ENCODE measurements at places on chromosomes 2 and 18. TPM values are rescaled to one million over a fixed set of nuclear protein-coding genes. Genes with fewer than 3 reads are reported as not detected.
A peak's percentile ranks its signal among the peaks of the same experiment; 100 is the strongest.

DNA sequence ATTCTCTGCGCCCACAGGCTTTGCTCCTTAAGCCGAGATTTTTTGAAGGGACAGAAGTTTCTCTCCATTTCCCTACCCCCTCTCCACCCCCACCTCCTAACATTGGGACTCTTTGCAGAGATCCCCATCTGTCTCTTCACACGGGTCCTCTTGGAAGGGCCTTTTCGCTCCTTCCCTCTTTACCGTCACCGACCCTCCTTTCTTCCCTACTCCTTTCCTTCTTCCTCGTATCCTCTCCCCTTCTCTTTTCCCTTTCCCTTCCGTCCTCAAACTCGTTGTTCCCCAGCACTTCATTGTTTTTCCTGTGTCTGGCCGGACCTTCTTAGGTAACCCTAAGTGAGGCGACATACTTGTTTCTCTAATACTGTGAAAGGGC is 660 bp downstream of the COPS7B start:
- DNase-seq: no peak

DNA sequence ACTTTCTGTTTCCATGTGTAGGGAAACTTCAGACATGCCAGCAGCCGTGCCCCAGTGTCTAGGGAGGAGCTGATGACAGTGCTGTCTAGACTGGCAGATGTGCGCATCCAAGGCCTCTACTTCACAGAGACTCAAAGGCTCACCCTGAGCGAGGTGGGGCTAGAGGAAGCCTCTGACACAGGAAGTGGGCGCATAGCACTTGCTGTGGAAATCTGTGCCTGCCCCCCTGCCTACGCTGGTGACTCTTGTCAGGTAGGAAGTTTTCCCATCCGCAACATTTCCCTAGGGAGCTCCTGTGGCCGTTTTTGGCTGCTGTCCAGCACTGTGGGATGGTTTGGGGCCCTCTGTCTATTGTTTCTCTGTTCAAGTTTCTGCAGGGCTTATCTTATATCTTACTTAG is 143.1 kb upstream of the TTC39C start:
- no peak for DNase-seq

Gene OR6B2
- total RNA-seq: not detected

- peak; percentile 50 for DNase-seq
These were observed 12.7 kb upstream of the FHOD3 start for GRCh38 chr18:36284671-36285295.

- DNase-seq: no peak
These were observed 312.1 kb upstream of the CHST9 start for GRCh38 chr18:27497246-27497645.

DNA sequence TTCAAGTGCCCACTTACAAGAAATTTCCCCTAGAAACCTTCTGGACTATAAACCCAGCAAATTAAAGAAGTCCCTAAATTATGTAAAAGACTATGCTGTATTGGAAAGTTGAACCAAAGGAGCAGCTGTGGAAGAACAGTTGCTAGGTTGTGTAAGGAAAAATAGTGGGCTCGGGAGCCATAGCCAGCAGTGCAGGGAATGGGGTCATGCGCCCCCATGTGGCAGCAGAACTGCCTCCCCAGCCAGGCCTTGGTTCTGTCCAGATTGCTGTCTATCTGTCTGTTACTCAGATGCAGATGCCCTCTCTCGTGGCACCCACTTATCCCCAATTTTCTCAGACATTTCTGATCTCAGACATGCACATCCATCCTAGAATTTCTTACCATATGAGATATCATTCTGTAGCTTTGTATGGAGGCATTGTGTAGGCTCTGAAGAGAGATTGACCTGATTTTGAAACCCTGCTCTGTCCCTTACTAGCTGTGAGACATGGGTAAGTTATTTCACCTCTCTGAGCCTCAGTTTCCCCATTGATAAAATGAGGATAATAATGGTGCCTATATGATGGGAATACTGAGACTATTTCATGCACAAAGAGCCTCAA is 258.3 kb downstream of the SS18 start:
- peak; percentile 21 for DNase-seq

GRCh38 chr2:158996378-158996993 is 28.0 kb downstream of the TANC1 start:
- no peak for DNase-seq

DNA sequence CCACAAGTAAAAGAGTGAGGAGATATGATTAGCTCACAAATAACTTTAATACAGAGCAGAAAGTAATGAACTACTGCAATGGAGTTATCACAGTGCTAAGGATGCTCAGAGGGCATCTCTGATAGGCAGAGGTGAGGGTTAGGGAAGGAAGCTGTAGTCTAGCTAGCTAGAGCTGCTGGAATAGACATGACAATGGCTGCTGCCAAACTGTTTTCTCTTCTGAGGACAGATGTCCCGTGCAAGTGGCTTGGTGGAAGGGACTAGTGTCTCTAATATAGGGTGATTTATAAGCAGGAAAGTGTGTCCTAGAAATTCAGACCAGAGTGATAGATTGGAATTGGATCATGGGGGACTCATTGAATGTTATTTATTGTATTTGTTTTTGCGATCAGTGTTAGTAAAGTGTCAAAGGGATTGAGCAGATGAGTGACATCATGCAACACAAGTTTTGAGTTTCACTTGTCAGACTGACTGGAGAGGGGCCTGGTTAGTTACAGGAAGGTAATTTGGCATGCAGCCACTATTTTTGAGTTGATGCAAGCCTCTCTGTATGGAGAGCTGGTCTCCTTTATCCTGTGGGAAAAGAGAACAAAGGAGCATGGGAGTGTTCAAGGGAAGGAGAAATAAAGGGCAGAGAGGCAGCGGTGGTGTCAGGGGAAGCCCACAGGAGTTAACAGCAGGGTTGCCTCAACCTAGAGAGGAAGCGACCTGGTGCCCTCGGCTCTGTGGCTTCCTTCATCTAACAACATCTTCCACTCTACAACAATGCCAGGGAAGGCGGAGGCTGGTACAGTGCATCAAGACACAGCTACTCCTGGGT is 1.9 kb downstream of the CTLA4 start:
- DNase-seq: no peak

GRCh38 chr2:164060031-164060430 is 324.2 kb upstream of the FIGN start:
- no peak for DNase-seq

DNA sequence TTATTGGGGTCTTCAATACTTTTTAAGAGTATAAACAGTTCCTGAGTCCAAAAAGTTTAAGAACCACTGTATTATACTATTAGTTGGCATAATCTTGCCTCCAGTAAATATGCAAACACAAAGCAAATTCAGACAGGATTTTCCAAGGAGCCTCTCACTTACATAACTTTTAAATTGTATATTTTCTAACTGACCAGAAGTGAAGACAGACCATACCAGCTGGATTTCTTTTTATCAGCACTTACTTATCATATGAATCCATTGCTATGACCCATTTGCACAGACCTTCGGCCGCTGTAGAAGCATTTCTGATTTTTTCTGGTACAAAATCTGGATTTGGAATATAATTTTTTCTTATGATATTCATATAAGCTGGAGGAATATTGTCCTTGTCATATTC is 200.1 kb downstream of the SLC39A10 start:
- DNase-seq: no peak

Gene ANKRD30B
- 0.20 TPM for total RNA-seq

Gene MARS2
- 4.9 TPM for total RNA-seq

All from skin of body (tissue), 3 donors.